NCI-H2029 (cell line): ENCODE measurements at places on chromosomes 7 and 10.

- DNase-seq: no peak
Measured at GRCh38 chr7:5217851-5218331, 27.9 kb downstream of the WIPI2 start.

- peak; percentile 25 for DNase-seq
Measured at GRCh38 chr7:99314504-99314903, 11.2 kb upstream of the ARPC1A start.

GRCh38 chr10:103861505-103861904 lies 6.1 kb upstream of the SH3PXD2A start:
- no peak for DNase-seq

DNA sequence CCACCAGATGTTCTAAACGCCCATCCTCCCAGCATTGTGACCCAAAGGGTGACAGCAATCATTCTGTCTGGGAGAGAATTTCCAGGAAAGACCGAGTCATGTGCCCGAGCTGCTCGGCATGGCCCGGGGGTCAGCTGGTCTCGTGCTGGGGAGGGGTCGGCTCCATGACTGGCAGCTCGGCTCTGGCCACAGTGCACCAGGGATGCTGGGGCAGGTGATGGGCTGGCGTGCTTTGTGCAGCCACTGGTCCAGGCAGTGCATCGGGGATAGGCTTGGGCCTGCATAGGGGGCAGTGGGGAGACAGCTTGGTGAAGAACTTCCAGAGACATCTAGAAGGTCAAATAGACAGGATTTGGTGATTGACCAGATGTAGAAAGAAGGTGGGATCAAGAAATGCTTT lies 39.2 kb upstream of the PSMG3 start:
- DNase-seq: no peak

DNA sequence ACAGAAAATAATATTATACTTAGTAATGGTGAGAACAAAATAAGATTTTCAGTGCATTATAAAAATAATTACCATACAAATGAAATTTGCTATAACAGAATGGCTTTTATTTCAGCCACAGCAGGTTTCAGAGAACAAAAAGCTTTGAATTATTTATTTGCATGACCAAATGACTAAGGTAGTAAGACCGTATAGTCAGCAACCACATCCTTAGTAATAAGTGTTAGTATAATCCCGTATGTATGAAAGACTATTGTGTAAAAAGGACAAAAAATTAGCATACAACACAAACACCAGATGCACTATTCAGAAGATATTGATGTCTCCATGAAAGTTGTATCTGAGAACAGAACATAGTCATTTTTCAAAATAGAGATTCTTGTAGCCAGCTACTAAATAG lies 12.2 kb downstream of the PDZD8 start:
- DNase-seq: no peak

DNA sequence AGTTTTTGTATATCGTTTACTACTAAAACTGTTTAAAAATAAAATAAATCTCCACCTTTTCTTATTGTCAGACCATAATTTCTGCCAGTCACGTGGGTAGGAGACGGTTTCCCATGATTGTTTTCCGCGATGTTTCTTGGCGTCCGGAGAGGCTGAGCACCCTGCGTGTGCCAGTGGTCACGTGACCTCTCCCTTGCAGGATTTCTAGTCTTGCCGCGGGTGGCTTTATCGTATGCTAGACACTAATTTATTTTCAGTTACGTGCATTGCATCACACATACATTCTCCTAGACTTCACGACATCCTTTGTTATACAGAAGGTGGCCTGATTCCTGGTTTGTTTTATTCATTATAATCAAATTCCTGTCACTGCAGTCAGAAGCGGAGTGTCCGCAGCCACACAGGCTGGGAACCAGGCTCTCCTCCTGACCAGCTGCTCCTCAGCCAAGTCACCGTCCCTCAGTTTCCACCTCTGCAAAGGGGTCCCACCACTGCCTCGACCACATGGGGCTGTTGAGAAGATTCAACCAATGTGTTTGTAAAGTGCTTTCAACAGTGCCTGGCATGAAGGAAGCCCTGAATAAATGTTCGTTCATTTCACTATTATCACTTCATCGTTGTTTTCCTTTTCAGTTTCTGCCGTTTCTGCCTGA lies 203.2 kb upstream of the PPP2R2D start:
- peak; percentile 14 for DNase-seq

- peak; percentile 17 for DNase-seq
Measured at GRCh38 chr7:29146888-29147609, 712 bp upstream of the CPVL start.

- no peak for DNase-seq
Measured at GRCh38 chr10:76784076-76784475, 853.5 kb downstream of the KCNMA1 start.

- DNase-seq: no peak
Measured at GRCh38 chr7:139694389-139694676, 83.5 kb downstream of the HIPK2 start.

GRCh38 chr7:105617280-105618015 lies 36.2 kb upstream of the EFCAB10 start:
- no peak for DNase-seq

GRCh38 chr7:39950473-39951225 lies 593 bp downstream of the CDK13 start:
- DNase-seq: peak; percentile 18

DNA sequence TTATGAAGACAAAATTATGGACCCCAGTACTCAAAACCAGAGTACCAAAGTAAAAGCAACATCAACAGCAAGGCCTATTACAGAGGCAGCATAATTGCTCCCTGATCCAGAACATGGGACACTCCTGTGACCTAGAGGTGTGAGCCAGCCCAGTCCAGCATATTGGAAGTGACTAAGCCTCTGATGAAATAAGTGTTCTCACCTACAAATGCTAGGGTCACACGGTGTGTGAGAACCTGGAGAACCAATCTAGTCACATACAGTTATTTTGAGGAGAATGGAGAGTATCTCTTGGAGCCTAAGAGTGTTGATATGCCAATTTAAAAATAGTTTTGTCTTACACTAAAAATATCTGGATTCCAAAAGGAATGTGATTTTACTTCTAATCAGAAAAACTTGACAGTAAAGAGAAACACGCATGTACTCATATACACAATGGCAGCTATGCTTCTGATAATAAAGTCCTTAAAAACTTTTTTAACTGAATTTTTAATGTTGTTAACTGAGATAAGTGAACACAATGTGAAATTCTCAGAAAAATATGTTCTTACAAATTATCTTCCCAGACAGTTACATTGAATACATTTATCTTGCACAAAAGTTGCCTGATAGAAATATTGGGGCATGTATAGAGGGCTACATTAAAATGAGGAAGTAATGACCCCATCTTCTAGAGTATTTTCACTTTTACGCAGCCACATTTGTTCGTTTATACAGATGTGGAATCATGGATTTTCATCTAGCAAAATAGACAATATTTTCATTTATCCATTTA lies 56.8 kb upstream of the CD36 start:
- no peak for DNase-seq

DNA sequence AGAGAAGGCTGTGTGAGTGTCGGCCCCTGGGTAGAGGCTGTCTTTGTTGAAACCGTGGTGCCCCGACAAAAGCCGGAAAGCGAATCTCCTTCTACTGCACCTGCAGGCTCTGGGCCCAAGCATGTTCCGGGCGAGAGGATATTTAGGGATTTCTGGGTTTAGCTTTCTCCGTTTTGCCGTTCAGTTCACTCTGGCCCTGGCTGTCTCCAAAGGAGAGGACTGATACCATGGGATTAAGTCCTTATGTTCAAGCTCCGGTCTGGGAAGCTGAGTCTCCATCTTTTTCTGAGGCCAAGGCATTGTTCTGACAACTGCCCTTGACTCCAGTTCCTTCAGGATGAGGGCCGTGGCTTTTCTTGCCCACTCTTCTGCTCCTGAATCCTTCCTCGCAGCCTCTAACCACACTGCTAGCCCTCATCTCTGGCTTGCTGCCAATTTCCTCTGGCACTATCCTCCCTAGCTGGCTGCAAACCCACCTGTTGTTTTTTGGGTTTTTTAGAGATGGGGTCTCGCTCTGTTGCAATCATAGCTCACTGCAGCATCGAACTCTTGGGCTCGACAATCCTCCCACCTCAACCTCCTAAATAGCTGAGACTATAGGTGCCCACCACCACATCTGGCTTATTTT lies 206.8 kb downstream of the SKIDA1 start:
- DNase-seq: no peak

DNA sequence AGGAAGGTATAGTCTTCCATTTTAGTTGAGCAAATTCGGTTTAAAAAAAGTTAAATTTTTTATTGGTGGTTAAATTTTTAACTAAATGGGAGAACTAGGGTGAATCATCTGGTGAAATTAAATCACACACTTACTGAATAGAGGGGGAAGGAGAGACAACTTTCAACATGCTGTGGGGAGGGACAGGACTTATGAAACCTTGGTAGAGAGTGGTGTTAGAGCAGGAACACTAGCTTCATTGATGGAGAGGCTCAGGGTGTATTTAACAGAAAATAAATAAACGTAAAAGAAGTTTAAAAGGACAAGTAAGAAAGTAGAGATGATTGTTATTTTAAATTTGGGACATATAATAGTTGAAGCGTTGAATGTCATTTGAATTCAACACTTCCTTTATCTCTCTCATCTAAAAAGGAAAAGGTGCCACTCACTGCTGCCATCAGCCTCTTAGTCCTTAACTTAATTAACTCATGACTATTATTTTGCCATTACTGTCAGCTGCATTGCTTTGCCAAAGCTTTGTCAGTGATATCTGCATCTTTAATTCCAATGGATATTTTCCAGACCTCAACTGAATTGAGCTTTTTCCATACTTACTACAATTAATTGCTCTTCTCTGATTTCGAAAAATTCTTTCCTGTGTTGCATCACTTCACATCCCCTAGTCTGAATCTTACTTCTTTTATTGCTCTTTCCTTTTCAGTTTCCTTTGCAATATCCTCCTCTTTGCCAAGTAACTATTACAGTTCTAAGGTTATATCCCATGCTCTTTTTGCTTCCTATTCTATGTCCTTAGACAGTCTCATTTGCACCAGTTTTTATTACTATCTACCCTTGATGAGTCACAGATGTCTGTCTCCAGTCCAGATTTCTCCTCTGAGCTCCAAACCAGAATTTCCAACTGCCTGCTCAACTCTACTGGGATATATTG lies 71.7 kb downstream of the GNAT3 start:
- no peak for DNase-seq

DNA sequence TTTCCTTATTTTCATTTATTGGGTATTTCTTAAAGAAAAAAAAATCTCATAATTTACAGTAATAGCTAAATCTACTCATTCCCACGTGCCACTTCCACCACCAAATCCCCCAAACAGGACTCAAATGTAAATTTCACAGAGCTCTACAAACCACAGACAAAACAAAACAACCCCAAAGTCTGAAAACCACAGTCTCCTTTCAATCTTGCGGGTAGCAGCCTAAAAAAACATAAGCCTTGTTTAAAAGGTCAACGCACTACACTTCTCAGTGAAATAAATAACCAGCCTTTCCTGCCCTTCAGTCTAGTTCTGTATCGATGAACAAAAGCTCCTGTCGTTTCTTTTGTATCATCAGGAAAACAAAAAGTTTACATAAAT lies 121.8 kb upstream of the AFAP1L2 start:
- DNase-seq: no peak

GRCh38 chr10:3401491-3401938 lies 228.9 kb upstream of the PITRM1 start:
- DNase-seq: no peak

DNA sequence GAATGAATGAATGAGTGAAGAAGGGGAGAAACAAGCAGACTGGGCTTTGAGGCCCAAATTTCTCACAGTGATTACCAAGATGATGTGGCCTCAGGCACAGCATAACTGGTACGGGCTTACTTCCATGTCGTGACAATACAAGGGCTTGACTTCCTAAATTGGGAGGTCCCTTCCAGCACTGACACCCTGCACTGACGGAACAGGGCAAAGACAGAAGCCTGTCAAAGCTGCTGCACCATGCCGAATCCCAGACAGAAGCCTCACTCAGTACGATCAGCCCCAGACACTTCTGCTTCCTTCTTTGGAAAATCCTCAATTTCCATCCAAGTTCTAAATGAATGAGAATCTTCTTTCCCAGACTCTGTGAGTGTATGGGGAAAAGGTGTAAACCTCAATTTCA lies 51.9 kb downstream of the GNA12 start:
- DNase-seq: no peak

DNA sequence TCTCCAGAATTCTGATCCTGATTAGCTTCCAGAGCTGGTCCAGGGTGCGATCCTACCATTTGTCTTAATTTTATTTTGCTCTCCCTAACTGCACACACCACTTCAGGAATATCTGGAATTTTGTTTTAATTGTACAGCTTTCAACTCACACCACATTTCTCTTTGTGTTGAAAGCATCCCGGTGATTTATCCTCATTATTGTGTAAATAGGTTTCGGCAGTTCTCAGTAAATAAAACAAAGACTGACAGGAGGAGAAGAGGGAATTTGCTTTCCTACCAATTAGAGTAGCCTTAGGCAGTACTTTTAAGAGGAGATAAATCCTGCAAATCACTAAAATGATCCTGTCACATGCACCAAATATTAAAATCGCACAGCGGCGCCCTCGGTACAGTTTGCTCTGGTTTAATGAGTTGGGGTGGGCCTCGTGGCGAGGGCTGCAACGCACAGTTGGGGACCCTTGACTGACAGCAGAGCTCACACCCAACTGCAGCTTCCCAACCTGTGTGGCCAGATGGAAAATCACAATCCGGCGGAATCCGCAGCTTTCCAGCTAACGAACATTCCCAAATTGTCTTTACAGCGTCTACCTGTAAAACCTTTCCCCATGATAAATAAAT lies 62.6 kb downstream of the EBF3 start:
- DNase-seq: no peak

DNA sequence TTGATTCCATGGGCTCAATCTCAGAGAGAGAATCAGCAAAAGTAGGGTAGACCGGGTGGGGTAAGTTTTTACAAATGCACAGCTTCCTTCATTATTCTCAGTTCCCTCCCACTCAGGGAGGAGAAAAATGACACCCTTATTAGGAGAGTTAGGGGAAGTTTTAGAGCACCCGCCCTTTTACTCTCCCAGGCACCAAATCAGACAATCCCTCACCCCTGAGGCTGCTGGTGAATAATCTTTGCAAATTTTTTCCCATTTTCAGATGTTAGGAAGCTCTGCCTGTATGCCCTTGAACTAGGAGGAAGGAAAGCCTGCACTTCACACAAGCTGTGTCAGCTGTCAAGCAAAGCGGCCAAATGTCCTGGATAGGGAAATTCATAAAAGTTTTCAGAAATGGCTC lies 834.9 kb downstream of the GRID1 start:
- DNase-seq: no peak

GRCh38 chr7:153381275-153382040 lies 621.9 kb downstream of the ACTR3B start:
- peak; percentile 27 for DNase-seq

GRCh38 chr10:30032125-30032524 lies 27.3 kb downstream of the JCAD start:
- DNase-seq: no peak
